ENCODE measurements at places on chromosomes 6 and 20.

GRCh38 chr6:149109397-149110070, 208.0 kb upstream of the TAB2 start:
- DNase-seq, result no peak

GRCh38 chr6:108699290-108700041, 138.7 kb downstream of the FOXO3 start:
- DNase-seq, result no peak

GRCh38 chr20:25177890-25178321, 17.6 kb upstream of the ENTPD6 start:
- no peak for DNase-seq

GRCh38 chr6:56524891-56525703, 117.6 kb downstream of the DST start:
- no peak for DNase-seq

DNA sequence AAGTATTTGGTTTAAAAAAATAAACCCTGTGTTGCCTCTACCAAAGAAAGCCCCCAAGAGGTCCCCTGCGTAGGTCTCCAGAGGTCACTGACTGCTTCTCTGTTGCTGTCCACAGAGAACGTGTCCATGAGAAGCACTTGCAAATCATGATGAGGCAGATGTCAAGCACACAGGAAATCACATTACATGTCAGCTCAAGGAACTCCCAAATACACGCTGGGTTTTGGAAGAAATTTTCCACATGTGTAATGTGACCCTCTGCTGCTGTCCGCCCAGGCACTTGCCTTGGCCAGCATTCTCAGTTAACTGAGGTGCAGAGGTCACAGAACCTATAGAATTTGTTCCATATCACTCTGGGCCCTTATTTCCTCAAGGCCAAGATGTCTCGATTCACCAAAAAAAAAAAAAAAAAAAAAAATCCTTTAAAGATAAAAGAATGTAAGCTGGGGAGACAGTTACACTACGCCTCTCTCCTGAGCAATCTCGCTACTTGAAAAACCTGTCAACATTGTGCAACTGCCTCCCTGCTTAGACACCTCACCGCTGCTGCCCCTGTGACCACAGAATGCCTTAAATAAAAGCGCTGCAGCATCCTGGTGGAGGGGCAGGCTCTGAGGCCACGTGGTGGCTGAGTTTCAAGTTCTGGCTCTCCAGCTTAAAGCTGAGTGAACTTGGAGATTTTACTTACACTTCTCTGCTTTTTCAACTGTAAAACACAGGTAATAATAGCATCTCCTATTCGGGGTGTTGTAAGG, 42.3 kb downstream of the SLC22A23 start:
- no peak for DNase-seq

- no peak for DNase-seq
Observed at GRCh38 chr6:1560281-1561058, 49.2 kb upstream of the FOXC1 start.

DNA sequence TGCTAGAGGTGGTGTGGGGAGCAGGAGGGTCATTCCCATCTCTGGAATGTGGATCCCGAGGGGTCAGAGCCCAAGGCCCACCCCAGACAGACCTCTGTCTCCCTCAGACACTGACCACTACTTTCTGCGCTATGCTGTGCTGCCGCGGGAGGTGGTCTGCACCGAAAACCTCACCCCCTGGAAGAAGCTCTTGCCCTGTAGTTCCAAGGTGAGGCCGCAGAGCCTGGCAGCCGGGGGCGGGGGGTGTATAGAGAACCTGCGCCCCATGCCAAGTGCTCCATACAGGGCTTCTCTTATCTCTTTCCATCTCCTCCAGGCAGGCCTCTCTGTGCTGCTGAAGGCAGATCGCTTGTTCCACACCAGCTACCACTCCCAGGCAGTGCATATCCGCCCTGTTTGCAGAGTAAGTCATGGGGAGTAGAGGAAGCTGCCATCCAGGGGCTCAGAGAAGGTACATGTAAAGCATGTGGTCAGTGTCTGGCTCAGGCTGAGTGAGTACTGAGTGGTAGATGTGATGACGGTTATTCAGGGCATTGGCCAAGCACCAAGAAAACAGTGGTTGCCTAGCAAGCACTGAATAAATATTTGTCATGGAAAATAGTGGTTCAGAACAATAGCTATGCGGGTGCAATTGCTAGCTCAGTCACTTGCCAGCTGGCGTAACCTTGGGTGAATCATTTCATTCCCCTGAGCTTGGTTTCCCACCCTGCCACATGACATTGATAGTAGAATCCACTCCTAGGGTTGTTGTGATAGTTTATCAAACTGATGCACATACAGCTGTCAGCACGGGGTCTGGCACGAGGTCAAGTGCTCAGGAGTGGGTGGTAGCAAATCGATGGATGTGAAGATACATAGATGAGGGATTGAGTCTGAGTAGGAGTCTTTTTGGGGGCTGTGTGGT, 3.5 kb downstream of the PIGT start:
- no peak for DNase-seq

GRCh38 chr20:50610212-50610718, 81.1 kb downstream of the RIPOR3 start:
- no peak for DNase-seq

DNA sequence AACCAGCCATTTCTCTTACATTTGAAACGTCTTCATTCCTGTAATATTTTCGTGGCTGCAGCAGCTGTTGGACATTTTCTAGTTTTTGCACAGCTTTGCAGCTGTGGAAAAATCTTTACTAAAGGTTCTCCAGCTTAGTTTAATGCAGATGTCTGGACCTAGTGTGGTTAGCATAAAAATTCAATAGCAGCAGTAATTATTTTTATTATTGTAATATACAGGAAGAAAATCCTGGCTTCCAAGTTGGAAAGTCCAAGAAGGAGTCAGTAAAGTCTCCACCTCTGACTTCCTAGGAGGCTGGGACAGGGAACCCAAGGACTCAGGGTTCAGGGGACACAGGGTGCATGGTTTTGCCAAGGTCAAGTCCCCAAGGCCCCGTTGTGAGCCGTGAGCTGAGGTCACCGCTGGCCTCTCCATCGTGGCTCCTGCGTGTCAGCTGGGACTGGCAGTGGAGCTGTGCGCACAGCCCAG, 230.6 kb downstream of the FNDC1 start:
- no peak for DNase-seq

DNA sequence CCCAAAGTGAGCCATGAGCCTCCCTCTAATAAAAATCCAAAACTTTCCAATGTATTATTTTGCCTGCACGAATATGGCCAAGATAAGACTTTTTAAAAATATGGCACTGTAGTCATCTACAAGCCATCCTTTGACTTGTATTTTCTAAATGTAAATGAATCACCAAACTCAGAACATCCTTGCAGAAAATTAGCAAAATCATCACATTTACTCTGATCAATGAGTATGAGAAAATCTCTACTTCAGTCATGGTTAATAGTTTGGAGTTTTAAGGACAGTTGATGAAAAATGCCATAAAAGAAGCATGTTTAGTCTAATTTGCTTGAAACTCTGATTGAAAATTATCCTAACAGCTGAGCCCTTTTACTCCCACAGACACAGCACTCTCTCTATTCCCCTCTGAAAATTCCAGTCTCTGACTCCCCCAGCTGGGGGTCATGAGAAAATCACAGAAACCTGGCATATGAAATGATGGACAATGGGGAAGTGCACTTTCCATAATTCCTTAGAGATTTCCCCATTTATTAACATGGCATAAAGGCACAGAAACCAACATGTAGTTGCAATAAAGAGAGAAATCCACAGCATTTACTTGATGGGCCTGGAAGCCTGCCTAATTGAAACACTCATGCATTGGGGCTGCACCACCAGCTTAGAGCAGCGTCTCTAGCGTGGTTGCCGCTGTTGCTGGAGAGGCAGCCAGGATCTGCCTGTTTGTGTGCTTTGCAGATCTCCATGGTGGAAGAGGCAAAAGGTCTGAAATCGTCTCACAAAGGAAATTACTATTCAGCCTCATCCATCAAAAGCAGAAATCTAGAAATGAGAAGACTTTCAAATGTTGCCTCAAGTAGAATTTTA, 214.0 kb downstream of the WDR27 start:
- no peak for DNase-seq

- no peak for DNase-seq
Observed at GRCh38 chr6:134245041-134245440, 72.9 kb downstream of the SGK1 start.

- no peak for DNase-seq
Observed at GRCh38 chr20:10648651-10649050, 25.1 kb downstream of the JAG1 start.

- DNase-seq, result no peak
Observed at GRCh38 chr20:2476742-2477615, 6.4 kb upstream of the SNRPB start.

GRCh38 chr6:161154796-161155335, 119.0 kb downstream of the AGPAT4 start:
- DNase-seq, result no peak

DNA sequence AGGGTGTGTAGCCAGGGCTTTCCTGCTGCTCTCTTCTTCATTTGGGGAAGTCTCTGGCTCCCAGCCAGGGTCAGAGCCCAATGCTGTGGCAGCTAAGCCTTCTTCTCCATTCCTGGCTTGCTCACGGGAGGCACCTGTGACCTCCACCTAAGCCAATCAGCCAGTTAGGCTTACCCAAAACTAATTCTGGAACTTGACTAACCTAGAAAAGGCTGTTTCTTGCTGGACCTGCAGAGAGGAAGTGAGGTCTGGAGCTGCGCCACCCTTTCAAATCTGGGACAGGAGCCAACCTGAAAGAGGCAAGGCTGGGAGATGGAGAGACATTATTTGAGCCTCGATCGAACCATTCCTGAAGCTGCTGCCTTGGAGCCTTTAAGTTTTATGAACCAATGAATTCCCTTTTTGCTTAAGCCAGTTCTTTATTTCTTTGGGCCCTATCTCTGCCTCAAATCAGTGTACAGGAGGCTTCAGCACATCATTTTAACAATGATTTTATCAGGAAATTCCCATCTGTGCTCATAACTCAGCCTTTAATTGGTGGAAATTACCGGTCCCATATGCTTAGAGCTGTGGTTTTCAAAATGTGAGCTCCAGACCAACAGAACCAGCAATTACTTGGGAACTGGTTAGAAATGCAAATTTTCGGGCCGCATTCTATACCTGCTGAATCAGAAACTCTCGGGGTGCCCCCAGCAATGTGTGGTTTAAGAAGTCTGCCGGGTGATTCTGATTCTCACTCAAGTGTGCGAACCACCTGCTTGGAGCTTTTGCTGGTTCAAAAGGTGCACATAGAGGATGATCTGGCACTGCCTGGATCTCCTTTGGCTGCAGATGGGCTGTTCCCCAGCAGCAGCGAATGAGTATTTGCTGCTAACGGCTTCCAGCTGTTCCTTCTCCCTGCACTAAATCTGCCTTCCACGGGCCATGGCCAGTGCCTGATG, 97.4 kb upstream of the RNF24 start:
- DNase-seq, result peak; percentile 52

DNA sequence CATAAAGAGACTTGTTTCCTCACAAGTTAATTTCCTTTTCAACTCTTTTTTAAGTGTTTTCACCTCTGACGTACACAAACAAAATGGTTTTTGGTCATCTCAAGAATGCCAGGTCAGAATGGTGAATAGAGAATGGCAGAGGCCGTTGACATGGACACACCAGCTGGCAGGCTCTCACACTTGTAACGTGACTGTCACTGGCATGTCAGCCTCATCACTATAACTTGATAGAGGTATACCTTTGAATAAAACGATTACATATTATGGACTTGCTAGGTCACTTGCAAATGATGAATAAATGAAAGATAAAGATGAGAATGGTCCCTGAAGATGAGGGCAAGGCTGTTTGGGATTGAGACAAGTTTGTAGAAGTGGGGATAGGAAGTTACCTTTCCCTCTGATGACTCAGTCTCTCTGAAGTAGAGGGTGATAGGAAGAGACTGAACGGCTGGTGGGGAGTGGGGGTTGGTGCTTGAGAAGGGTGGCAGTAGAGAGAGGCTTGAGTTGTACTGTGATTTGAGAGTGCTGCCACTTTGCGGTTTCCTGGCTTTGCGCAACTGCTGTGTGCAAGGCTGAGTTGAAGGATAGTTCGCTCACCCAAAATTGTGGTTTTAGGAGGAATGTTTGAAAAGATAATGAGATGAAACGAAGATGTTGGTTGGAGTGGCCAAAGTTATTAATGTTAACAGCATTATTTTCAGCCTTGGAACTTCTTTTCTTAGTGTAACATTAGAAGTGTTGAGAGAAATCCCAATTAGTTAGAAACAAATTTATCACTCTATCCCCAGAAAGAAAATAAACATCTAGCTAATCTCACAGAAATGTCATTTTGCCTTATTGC, 30.3 kb downstream of the TBPL1 start:
- DNase-seq, result peak; percentile 57

DNA sequence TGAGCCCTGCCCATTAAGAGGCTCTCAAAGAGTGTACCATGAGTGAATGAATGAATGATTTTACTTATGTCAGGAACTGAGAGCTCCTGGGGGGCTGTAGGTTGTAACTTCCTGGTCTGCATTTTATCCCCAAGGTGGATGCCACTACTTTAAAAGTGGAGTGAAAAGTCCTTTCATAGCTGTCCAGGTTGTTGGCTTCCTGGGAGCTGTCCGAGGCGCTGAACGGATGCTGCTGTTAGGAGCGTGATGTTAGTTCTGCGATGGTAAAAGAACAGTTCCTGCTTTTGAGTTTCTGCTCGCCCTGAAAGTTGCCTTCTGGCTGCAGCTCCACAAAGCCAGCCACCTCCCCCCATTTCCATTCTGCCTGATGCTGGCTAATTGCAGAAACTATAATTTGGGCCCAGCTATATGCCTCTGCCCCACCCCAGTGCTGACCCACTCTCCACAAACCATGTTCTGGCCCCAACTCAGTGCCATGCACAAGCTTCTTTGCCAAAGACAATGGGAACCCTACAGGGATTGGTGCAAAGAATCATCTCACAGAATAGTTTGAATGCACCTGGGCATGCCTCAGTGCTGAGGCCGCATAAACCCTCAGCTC, 330.9 kb upstream of the CDH4 start:
- no peak for DNase-seq

DNA sequence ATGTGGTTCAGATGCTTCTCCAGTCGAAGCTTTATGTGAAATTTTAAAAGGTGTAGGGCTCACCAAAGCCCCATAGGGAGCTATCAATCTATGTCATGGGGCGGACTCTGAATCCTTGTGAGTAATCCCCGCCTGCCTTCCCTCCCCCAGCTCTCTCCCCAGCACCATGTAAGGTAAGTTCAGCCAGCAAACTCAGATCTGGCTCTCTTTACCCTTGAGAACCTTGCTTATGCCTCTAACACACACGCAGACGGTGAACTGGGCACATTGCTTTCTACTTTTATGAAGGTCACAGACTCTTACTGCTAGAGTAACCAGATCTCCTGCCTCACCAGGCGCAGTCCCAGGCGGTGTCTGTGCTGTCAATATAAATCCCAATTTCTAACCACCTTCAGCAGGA, 82.6 kb upstream of the CNKSR3 start:
- no peak for DNase-seq

GRCh38 chr6:16474772-16475493, 236.5 kb downstream of the GMPR start:
- no peak for DNase-seq

DNA sequence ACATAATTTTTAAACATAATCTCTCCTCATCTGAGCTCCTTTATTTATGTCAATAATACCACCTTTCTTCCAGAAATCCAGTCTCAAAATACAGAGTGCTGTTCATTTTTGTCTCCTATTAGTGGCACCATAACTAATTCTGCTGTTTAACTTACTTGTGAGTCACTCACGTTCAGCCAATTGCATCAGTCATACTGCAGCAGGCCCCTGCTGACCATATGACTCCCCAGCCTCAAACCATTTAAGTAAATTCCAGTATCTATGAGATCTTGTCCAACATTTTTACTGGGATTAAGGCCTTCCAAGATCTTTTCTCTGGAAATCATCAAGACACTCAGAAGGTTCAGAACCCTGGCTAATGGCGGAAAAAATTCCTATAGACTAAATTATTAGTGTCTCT, 982.2 kb upstream of the MAP3K7 start:
- no peak for DNase-seq

GRCh38 chr6:15736297-15736696, 73.5 kb upstream of the DTNBP1 start:
- DNase-seq, result no peak
